ENCODE measurements at places on chromosomes 11 and 22. TPM values are rescaled to one million over a fixed set of nuclear protein-coding genes. Genes with fewer than 3 reads are reported as not detected.

GRCh38 chr22:19526702-19527111 is 2.5 kb upstream of the CLDN5 start:
- H3K4me1 ChIP-seq: peaks cover 15% of the 10 kb centered on the region
- H3K27ac ChIP-seq: no peak overlapping the region
- no peaks in the 10 kb centered on the region for H3K36me3 ChIP-seq
- no peak overlapping the region for H3K4me3 ChIP-seq

- H3K4me1 ChIP-seq: peaks cover 44% of the 10 kb centered on the region
- H3K36me3 ChIP-seq: no peaks in the 10 kb centered on the region
- H3K4me3 ChIP-seq: no peak overlapping the region
- DNase-seq: peak; percentile 30
- H3K27ac ChIP-seq: no peak overlapping the region
Measured at GRCh38 chr11:113873236-113873626, 2.1 kb downstream of the USP28 start.

Gene TRIM48
- total RNA-seq: not detected

- H3K36me3 ChIP-seq: no peaks in the 10 kb centered on the region
- DNase-seq: no peak
- peaks cover 13% of the 10 kb centered on the region for H3K4me1 ChIP-seq
- no peak overlapping the region for H3K27ac ChIP-seq
- no peaks in the 10 kb centered on the region for H3K27me3 ChIP-seq
- no peak overlapping the region for H3K4me3 ChIP-seq
Measured at GRCh38 chr11:127564810-127565209, 564.2 kb upstream of the KIRREL3 start.

Gene MN1
- total RNA-seq: 27.2 TPM
